ENCODE measurements at places on chromosomes 16 and 17.

GRCh38 chr16:10178080-10178479, 4.1 kb downstream of the GRIN2A start:
- DNase-seq, result no peak

- no peak for DNase-seq
These were observed 87.9 kb upstream of the TOB1 start for GRCh38 chr17:50953831-50954601.

- DNase-seq, result no peak
These were observed 70.0 kb upstream of the PMFBP1 start for GRCh38 chr16:72241930-72242329.

- DNase-seq, result no peak
These were observed 135.2 kb downstream of the FTO start for GRCh38 chr16:53839150-53839549.

- DNase-seq, result no peak
These were observed 579.1 kb upstream of the RBFOX1 start for GRCh38 chr16:6753553-6753952.

GRCh38 chr17:31387438-31387837, 4.0 kb upstream of the RAB11FIP4 start:
- DNase-seq, result no peak

DNA sequence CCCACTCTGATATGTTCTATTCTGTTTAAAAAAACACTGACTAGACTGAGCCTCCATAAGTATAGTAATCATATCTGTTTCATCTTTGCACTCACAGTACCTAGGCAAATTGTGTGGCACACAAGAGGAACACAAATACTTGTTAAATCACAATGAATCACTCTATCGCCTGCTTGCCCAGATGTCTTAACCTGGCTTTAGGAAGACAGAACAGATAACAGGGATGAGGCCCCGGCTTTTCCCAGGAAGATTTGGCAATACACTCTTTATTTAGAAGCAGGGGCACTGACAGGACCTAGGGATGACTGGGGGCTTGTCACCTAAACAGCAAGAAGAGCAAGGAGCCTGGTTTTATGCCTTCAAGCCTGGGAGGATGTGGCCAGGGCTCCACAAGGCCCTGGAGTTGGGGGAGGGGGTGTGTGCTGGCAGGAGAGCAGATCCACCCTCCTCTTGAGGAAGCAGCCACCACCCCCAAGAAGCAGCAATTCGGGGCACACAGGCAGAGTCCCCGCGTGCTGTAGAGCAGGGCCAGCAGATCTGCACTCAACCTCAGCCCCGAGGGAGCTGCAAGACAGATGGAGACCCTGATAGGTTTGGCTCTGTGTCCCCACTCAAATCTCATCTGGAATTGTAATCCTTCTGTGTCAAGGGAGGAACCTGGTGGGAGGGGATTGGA, 41.0 kb upstream of the KSR1 start:
- DNase-seq, result no peak

- DNase-seq, result peak; percentile 91
These were observed 6.6 kb downstream of the WFIKKN2 start for GRCh38 chr17:50841949-50842354.

DNA sequence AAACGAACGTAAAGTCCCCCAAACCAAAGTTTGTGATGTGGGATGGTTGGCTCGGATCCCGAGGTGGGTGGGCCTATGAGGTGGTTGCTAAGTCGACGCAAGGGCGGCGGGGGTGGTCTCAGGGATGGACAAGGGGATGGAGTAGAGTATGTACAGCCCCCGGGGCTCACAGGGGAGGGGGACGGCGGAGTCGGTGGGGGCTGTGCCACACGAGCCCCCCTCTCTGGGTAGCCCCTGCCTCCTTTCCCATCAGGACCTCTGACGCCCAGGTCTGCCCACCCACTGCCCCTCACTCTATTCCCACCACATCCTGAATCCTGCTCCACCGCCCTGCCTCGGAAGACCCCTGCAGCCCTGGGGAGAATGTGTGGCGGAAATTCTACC, 15.2 kb downstream of the IL34 start:
- no peak for DNase-seq

DNA sequence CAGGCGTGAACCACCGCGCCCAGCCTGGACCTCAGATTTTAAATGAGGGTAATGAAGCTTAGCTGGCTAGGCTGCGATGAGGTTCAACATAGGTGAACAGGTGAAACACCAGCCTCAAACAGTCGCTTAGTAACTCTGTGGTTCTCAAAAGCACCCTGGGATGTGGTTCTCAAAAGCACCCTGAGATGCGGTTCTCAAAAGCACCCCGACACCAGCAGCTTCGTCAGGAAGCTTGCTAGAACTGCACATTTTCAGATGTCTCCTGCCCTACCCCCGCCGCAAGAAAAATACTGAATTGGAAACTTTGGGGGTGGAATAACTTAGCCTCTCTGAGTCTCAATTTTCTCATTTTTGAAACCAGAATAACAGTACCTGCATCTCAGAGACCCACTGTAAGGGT, 86.7 kb upstream of the XYLT1 start:
- no peak for DNase-seq

DNA sequence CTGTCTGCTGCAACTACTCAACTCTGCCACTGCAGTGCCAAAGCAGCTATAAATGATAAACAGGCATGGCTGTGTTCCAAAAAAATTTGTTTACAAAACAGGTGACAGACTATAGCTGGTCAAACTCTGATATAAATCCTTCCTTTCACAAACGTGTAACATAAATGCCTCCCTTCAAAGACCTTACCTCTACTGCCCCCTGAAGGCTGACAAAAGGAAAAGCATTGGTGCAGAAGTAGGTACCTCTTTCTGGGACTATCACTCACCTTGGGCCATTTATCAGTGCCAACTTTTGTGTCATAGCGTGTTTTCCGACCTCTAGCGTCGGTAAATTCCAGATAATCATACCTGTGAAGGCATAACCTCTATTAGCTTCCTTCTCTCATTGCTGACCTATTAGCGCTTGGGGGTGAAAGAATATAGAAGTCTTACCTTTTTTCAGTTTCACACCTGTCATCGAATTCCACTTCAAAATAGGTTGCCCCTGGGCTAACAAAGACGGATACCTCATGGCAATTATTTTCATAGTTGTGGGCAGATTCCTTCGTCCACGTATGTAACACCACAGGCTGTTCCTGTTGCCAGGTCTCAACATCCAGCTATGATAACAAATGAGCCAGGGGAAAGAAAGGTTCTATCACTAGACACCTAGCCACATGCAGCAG, 67.9 kb downstream of the ZZEF1 start:
- DNase-seq, result no peak

GRCh38 chr17:77400445-77400870, 259.7 kb downstream of the SEC14L1 start:
- DNase-seq, result no peak

DNA sequence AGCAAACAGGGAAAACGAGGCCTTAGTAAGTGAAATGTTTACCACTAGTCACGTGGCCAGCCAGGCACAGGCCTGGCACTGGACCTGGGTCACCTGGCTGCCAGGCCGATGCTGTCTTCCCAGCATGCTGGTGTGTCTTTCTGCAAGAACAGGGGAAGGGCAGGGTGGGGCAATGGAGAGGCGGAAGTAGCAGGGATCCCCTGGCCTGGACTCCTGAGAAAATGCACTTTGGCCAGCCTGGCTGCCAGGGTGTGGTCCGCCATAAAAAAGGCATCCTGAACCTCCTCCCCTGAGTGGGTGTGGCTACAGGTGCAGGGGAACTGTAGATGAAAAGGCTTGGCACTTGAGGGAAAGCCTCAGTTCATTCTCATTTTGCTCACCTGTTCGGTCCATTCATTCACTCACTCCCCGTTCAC, 1.0 kb upstream of the ANKRD40CL start:
- DNase-seq, result no peak

- DNase-seq, result no peak
These were observed 4.3 kb downstream of the MOSMO start for GRCh38 chr16:22012241-22012640.

DNA sequence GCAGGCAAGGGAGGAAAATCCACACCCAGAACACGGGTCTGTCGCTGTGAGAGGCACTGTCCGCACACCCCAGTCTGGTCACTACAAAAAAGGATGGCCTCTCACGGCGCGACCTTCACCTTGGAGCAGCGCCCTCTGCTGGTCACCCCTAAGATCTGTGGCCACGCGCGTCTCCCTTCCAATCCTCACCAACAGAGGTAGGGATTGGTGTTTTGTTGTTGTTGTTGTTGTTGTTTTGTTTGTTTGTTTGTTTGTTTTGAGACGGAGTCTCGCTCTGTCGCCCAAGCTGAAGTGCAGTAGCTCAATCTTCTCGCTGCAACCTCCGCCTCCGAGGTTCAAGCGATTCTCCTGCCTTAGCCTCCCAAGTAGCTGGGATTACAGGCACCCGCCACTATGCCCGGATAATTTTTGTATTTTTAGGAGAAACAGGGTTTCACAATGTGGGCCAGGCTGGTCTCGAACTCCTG, 15.0 kb upstream of the C17orf58 start:
- DNase-seq, result peak; percentile 66

DNA sequence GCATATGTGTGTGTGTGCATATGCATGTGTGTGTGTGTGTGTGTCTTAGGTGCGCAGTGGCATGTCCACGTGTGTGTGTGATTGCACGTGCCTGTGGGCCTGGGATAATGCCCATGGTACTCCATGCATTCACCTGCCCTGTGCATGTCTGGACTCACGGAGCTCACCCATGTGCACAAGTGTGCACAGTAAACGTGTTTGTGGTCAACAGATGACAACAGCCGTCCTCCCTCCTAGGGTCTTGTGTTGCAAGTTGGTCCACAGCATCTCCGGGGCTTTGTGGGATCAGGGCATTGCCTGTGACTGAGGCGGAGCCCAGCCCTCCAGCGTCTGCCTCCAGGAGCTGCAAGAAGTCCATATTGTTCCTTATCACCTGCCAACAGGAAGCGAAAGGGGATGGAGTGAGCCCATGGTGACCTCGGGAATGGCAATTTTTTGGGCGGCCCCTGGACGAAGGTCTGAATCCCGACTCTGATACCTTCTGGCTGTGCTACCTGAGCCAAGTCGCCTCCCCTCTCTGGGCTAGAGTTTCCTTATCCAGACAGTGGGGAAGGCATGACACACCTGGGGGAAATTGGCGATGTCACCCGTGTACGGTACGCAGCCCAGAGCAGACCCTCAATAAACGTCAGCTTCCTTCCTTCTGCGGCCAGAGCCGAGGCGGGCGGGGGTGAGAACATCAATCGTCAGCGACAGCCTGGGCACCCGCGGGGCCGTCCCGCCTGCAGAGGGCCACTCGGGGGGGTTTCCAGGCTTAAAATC, 47.6 kb downstream of the IL21R start:
- DNase-seq, result no peak

- no peak for DNase-seq
These were observed 141.9 kb upstream of the SDK2 start for GRCh38 chr17:73785958-73786743.

- DNase-seq, result no peak
These were observed 30.3 kb downstream of the CHD9NB start for GRCh38 chr16:53022374-53022773.

- DNase-seq, result no peak
These were observed 2.4 kb downstream of the SLC16A3 start for GRCh38 chr17:82231312-82231561.
